Stimulated activated CD8-positive, alpha-beta memory T cell treated with anti-CD3 and anti-CD28 coated beads, Interleukin-12 subunit alpha, Interleukin-12 subunit beta, amount 100 ng/mL, for 4 hours (primary cell): ENCODE measurements at places on chromosomes 7 and 10.

GRCh38 chr7:7707246-7707645 lies 11.2 kb downstream of the RPA3 start:
- no peak for DNase-seq

GRCh38 chr7:105454095-105454747 lies 65.5 kb upstream of the SRPK2 start:
- DNase-seq, result no peak

- no peak for DNase-seq
These were observed 56.7 kb downstream of the LHPP start for GRCh38 chr10:124518366-124518765.

DNA sequence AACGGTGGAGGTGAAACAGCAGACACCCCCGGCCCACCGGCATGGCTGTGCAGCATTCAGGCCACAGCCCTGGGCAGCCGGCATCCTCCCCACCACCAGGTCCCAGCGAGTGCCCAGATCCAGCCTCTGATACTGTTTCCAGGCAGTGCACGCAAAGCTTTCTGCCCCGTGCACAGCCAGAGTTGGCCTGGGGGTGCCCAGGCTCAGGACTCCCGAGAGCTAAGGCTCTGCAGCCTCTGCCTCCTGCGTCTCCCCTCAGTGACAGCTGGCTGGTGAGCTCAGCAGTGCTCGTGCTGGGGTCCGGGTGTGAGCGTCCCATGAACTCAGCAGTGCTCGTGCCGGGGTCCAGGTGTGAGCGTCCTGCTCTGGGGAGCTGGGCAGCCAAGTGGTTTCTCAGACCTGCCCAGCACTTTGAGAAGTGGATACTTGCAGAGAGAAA lies 65.4 kb downstream of the CFAP46 start:
- DNase-seq, result no peak

DNA sequence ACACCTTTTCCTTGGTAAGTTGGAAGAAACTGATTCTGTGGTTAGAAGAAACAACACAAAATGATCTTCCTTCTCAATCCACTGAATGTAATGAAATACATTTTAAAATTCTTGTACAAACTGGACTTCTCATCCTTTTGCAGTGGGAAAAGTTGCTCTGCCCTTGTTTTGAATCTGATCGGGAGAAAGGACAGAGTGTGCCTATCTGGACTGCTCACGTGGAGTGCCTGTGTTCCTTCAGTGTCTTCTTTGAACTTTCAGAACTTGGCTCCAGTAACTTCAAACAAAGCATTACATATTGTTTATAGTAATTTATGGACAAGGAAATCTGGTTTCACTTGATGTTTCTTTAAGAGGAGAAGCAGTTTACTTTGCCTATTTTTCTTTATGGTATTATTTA lies 17.1 kb downstream of the SLC26A3 start:
- no peak for DNase-seq

GRCh38 chr7:46759711-46760480 lies 822.0 kb downstream of the TNS3 start:
- no peak for DNase-seq

GRCh38 chr7:110119883-110120581 lies 970.9 kb upstream of the LRRN3 start:
- no peak for DNase-seq

DNA sequence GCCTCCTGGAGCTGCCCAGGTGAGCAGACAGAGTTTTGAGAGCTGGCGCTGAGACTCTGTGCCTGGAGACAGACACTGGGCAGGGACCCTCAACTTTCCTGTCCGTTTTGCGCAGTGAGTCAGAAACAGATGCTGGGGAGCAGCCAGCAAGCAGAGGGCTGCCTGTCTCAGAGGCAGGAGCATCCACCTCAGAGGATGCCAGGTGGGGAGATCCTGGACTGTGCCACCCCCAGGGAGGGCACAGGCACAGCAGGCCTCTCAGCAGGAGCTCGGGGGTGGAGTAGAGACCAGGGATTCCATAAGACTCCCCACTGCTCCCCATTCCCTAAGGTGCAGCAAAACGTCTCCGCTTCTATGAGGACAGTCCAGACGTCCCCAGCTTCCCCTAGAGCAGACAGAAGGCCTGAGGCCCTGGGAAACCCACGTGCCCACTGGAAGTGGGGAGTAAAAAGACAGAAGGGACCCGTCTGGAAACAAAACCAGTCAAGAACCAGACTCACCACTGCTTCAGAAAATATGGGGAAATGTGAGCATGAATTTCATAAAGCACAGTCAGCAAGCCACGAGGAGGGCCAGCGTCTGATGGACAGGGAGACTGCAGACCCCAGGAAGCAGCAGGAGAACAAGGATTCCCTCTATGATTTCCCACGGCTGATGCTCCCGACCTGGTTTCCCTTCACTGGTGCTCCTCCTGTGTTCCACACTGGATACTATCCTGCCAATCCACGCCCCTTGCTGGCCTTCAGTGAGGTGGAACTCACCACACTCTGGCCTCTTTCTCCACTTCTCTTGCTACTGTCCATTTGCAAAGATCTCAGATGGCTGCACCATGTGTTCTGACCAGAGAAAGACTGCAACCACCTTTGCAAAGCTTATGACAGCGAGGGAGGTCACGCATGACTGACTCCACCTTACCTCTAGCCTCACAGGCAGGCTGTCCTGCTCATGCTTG lies 151.3 kb upstream of the FAM20C start:
- no peak for DNase-seq

DNA sequence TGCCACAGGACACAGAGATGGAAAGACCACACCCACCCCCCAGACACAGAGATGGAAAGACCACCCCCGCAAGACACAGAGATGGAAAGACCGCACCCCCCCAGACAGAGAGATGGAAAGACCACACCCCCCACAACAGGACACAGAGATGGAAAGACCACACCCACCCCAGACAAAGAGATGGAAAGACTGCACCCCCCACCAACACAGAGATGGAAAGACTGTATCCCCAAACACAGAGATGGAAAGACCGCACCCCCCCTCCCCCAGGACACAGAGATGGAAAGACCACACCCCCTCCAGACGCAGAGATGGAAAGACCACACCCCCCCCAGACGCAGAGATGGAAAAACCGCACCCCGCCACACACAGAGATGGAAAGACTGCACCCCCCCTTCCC lies 8.0 kb downstream of the ZNF511 start:
- no peak for DNase-seq

- DNase-seq, result no peak
These were observed 137.3 kb downstream of the PLXNA4 start for GRCh38 chr7:132438926-132439325.

DNA sequence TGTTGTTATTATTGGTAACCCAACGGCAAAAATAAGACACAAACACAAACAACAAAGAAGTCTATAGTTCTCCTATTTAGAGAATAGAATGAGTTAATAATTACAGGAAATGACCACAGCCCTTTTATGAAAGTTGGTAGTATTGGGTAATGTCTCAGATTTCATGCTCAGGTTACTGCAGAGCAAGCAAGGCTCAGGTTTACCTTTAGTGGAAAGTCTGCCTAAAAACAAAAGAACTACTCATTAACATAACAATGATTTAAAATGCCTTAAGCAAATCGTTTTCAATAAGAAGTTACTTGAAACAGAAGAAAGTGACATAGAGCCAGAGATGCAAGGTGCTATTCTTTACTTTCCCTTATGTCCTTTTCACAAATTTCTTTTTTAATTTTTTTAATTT lies 441.2 kb downstream of the PLXDC2 start:
- no peak for DNase-seq

GRCh38 chr7:71461572-71461971 lies 329.6 kb downstream of the GALNT17 start:
- no peak for DNase-seq

DNA sequence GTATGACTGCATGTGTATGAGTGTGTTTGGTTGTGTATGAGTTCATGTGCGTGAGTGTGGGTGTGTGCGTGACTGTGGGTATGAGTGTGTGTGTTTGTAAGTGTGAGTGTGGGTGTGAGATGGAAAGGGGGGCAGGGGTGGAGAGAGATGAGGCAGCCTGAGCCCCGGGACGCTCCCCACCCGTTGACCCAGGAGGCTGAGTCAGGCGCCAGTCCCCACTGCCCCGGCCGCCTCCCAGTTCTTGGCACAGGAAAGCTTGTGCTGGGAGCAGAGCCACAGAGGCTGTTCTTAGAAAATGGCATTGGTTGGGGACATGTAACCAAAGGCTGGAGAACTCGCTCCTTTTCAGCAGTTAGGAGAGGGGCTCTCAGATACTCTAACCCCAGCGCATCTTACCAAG lies 27.8 kb upstream of the NUB1 start:
- no peak for DNase-seq

DNA sequence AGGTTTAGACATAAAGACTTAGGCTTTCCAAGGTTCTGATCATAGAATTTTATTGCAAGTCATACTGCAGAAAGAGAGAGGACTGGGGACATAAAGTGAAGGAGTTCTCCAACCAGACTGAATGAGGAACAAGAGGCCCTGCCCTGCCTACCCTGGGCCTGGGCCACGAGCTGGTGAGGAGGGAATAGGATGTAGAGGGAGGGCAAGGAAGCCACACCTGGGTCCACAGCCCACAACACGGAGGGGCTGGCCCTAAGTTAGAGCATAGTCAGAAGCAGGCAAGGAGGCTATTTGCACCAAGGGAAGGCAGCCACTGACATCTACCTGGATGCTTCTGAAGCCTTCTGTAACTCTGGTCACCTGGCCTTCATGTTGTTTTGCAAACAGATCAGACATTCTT lies 82.2 kb upstream of the CXCL12 start:
- DNase-seq, result no peak

- DNase-seq, result no peak
These were observed at the start of gene SLC26A5 for GRCh38 chr7:103446049-103446520. TSS of gene SLC26A5 (minus strand) at chr7:103446207. CDS start at chr7:103421514, 24,693 bp downstream.

- DNase-seq, result no peak
These were observed 623.5 kb downstream of the POM121L12 start for GRCh38 chr7:53658951-53659350.
